ENCODE measurements at places on chromosomes 6 and 20.

GRCh38 chr20:38344107-38344701 is 2.1 kb upstream of the LBP start:
- no peak for DNase-seq

DNA sequence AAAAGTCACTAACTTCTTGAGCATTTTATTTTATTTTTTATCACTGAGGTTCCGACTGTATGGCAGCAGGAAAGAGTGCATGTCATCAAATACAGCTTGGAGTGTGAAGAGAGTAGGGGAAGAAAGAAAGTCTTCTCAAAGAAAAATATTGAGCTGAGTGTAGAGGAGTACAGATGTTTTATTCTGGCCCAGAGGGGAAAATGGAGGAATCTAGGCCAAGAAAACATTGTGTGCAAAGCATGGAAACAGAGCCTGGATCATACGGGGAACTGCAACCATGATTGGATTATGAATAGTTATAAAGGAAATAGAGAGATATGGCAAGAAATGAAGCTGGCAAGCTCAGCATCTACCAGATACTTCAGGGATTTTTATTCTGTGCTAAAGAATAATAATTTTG is 104.2 kb upstream of the SCGN start:
- no peak for DNase-seq

- no peak for DNase-seq
Measured at GRCh38 chr6:166167258-166167731, 356 bp downstream of the TBXT start.

GRCh38 chr20:62970307-62971210 is 18.1 kb downstream of the SLC17A9 start:
- DNase-seq = no peak

DNA sequence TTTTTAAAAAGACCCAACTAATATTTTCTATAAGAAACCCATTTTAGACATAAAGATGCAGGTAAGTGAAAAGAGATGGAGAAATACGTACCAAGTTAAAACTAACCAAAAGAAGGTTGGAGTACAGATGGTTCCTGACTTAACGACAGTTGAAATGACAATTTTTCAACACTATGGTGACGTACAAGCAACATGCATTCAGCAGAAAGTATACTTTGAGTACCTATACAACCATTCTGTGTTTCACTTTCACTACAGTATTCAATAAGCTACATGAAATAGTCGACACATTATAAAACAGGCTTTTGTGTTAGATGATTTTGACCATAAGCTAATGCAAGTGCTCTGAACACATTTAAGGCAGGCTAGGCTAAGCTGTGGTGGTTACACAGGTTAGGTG is 228.9 kb downstream of the RNGTT start:
- no peak for DNase-seq

All from cortex of kidney (tissue), 1 donor.